ENCODE measurements at places on chromosomes 13 and 19.

- DNase-seq = no peak
Measured at GRCh38 chr13:83184150-83184475, 698.2 kb downstream of the SLITRK1 start.

DNA sequence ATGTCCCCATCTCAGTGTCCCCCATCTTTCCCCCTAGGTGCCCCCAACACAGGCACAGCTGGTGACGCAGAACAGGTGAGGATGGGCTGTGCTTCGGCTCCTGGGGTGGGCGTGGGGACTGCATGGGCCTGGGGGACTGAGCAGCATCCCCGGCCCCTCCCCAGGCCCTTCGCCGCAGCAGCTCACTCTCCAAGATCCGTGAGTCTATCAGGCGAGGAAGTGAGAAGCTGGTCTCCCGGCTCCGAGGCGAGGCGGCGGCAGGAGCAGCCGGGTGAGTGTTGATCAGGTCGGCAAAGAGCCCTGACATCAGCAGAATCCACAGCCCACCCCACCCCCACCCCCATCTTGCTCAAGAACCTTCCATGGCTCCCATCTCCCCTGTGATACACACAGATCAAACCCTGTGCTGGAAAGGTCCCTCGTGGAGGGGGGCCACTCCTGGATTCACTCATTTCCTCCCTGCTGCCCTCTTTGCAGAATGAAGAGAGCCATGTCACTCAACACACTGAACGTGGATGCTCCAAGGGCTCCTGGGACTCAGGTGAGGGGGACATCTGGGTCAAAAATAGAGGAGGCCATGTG, 10.0 kb downstream of the KLC3 start:
- DNase-seq = no peak

DNA sequence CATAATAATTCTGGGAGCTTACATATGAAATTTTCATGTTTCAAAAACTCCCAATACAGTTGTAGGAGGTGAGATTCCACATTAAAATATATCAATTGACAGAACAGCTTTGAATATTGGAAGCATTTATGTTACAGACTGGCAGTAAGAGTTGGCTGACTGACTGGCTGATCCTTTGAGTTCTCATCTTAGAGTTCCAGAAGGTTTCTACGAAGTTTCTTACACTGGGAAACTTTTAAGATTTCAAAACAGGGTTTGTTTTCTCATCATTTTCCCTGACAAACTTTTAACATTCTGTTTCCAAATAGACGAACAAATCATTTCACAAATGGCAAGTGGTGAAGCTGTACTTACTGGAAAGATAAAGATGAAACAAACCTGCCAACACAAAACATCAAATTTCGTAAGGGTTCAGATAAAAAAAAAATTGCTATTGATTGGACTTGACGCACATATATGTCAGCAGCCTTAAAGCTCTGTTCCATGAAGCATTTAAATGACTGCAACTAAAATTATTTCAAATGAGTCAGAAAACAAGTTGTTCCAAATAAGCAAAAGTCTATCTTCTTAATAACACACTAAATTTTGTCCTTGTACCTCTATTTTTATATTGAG, 243.5 kb downstream of the SUCLA2 start:
- DNase-seq = no peak

DNA sequence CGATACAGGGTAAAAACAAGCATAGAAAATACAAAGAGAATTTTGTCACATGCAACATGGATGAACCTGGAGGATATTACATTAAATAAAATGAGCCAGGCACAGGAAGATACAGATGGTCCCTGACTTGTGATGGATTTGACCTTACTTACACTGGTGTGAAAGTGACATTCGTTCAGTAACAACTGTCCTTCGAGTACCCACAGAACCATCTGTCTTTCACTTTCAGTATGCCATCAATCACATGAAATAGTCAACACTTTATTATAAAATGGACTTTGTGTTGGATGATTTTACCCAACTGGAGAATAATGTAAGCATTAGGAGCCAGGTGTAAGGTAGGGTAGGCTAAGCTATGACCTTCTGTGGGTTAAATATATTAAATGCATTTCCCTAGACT, 51.5 kb downstream of the ZNF787 start:
- DNase-seq = no peak

GRCh38 chr13:28548872-28549271, 53.9 kb upstream of the FLT1 start:
- no peak for DNase-seq

DNA sequence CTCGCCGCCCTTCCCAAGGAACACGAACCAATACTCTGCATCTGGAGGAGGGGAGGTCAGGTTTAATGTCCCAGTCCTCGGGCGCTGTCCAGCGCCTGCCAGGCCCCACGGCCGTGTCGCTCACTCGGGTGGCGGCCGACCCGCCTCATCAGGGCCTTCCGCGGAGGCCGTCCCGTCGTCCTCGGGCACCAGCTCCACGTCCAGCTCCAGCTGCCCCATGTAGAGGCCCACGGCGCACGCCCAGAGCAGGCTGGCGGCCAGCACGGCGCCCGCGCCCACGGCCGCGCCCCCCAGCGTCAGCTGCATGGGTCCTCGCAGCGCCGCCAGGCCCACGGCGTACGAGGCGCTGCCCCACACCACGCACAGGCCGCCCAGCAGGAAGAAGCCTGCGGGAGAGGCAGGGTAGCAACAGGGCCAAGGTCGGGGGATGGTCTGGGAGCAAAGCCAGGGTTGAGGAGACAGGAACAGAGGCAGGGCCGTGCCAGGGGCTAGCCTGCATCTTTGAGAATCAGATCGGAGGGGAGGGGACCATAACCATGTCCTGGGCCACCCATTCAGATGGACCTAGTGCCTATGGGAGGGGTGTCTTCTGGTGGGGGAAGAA, 2.5 kb downstream of the TMEM160 start:
- no peak for DNase-seq

GRCh38 chr13:85806553-85807175, 7.4 kb upstream of the SLITRK6 start:
- DNase-seq = peak; percentile 46

DNA sequence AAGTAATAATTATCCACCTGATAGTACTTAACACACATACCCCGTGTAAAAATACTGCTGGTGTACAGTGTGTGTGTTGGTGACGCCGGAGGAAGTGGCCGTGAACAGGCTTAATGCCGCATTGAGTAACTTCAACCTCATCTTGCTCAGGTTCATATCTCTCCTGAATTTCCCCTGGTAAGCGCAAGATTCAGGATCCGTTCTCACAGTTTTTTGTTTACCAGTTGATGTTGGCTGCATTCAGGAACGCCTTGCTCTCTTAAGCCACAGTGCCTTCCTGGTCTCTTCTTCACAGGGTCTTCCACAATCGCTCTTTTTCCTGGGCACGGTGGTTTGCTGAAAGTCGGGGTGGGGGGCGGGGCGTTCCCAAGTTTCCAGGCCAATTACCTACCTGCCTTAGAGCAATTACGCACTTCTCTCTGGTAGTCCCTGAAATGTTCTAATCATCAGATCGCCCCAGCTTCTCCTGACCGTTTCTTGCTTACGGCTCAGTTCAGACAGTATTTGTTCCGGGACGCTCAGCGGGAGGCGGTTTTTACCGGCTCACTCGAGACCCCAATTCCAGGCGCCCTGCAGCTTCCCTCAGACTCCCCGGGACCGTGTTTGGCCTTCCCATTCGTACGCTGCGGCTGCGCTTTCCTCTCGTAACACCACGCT, 706 bp upstream of the DNAJC3 start:
- peak; percentile 62 for DNase-seq

- DNase-seq = peak; percentile 43
Measured at GRCh38 chr13:44667943-44668342, 91.8 kb upstream of the TSC22D1 start.

DNA sequence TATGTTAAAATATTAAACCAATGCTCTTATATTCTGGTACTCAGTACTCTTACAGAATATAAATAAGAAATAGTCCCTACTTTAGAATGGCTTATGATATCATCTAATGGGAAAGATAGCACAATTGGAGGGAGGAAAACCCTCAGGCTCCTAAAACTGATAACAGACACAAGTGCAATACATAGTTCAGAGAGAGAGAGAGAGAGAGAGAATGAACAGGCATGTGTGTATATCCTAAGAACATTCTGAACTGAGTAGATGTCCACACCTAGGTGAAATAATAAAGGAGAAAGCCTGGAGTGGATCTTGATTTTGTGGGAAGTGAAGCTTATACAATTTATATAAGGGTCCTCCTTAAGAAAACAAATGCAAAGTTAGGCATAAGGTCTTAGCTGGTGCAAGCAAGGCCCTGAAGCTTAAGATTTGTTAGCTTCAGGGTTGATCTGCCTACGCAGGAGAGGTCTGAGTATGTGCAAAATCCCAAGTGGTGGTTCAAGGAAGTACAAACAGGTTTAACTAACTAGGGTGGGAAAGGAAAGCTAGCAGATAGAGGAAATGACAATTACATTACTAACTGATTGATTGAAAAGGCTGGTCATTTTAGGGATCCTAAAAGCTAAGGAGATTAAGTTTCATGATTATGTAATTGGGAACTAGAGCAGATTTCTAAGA, 53.3 kb downstream of the SOX21 start:
- DNase-seq = peak; percentile 13

DNA sequence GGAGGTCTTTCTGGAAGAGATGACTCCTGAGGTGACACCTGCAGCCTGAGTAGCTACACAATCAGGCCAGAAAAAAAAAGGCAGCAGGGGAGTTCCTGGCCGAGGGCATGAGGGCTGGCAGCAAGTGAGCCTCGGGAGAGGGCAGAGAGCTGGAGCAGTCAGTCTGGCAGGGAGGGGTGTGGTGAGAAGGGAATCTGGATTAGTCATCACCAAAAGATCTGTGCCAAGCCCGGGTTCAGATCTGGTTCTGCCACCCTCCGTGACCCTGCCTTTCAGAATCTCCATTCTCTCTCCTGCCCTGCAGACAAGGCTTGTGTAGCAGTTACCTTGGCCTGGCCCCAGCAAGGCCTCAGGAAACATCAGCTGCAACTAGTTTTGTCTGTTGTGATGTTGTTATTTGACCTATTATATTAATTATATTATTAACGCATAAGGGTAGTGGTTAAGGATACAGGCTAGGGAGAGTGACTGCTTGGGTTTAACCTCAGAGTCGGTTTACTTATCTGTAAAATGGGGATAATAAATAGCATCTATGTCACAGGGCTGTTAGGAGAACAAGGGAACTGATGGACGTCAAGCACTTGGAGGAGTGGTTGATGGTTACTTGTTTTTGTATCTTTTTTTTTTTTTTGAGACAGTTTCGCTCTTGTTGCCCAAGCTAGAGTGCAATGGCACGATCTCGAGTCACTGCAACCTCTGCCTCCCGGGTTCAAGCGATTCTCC, 2.7 kb upstream of the CAPNS1 start:
- DNase-seq = peak; percentile 90

GRCh38 chr19:42074513-42075363, 1.2 kb upstream of the ZNF574 start:
- DNase-seq = peak; percentile 38
